CD4-positive, alpha-beta T cell treated with Interleukin-6 for 4 hours (primary cell): ENCODE measurements at places on chromosomes 1 and 21.
A peak's percentile ranks its signal among the peaks of the same experiment; 100 is the strongest.

- no peak for DNase-seq
These were observed 84.0 kb downstream of the PTPRU start for GRCh38 chr1:29320156-29320940.

GRCh38 chr1:184112176-184112948 is 60.8 kb downstream of the TSEN15 start:
- no peak for DNase-seq

DNA sequence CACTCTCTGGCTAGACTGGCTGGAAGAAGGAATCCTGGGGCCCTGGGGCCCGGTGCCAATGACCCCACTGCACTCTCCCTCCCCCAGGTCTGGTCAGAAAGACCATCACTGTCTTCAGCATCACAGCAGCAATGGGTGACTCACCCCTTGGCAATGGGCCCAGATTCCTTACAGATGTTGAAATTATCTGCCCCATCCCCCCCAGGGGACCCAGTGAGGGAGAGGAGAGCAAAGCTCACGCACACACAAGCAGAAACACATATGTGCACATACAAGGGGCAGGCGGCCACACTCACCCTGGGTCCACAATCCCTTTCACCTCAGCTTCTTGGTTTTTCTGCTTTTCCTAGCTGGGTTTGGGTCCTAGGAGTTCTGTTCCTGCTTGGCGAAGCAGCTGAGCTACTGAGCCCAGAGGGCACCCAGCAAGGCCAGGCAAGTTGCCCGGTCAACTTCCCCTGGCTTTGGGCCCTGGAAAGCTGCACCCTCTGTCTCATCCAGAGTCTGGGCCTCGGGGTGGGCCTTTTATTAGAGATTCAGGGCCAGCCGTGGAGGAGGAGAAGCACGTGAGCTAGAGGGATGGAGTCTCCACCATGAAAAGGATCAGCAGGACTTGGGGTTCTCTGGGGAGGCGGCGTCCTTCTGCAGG is 2.6 kb downstream of the COL16A1 start:
- peak; percentile 64 for DNase-seq

- no peak for DNase-seq
These were observed 65.1 kb upstream of the DUSP10 start for GRCh38 chr1:221806984-221807383.

DNA sequence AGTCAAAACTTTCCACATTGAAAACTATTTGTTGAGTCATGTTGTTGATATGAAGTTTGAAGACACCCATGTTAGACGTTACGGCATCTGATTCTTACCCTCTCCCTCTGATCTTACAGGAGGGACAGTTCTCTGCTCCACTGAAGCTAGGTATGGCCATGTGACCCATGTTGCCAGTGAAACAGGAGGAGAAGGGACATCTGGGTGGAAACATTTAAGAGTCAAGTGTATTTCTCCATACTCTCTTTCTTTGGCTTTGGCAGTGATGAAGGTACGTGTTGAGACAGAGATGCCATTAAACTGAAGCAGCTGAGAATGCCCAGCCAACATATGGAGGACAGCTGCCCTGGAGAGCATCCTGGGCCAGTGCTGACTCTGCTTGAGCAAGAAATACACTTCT is 198.4 kb upstream of the PTGFR start:
- no peak for DNase-seq

DNA sequence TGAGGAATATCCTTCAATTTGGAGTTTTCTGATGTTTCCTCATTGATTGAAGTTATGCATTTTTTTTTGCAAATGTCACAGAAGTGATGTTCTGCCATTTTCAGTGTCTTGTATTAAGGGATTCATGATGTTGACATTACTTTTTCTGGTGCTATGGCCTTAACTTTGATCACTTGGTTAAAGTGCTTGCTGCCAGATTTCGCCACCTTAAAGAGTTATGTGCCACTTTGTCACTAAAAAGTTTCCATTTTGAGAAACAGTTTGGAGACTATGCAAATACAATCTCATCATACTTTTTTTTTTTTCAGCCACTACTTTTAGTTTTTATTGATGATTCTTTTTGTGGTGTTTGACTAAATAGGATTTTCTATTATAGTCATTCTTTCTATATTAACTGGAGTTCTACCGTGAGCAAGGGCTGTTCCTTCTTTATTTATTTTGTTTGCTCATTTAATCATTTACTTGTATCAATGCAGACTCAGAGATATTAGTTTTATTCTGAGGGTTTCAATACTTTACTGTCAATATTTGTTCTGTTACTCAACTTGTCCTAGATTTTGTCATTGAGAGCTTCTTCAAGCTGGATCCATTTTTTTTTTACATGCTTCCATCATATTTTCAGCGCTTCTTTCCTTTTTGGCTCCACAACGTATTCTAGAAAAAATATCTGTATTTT is 3.2 kb downstream of the GBP7 start:
- DNase-seq: no peak

GRCh38 chr1:245717611-245718010 is 562.8 kb downstream of the KIF26B start:
- no peak for DNase-seq

- DNase-seq: no peak
These were observed 88.0 kb upstream of the IFFO2 start for GRCh38 chr1:19044471-19044870.

GRCh38 chr1:53735261-53735660 is 3.7 kb downstream of the GLIS1 start:
- DNase-seq: no peak

DNA sequence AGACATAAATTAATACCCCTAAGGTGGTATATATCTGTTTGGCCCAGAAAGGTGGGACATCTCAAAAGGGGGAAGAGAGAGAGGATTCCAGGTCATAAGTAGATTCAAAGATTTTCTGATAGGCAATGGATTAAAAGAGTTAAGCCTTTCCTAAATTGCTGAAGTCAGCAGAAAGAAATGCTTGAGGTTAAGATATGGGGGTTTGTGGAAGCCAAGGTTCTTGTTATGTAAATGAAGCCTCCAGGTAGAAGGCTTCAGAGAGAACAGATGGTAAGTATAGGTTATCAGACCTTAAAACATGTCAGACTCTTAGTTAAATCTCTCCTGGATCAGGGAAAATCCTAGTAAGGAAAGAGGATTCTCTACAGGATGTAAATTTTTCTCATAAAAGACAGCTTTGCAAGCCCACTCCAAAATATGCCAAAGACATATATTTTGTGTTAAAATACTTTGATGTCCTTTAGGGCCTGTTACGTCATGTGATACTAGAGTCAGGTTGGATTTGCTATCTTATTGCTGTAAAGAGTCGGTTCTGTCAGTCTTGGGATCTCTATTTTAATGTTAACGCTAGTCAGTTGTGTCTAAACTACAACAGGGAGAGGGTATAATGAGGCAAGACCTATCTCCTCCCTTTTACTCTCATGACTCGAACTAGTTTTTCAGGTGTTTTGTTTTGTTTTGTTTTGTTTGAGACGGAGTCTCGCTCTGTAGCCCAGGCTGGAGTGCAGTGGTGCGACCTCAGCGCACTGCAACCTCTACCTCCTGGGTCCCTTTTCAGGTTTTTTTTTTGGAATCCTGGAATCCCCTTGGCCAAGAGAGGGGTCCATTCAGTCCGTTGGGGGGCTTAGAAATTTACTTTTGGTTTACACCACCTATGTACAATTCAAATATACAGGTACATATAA is 30.6 kb downstream of the RGS2 start:
- DNase-seq: no peak

GRCh38 chr21:45990049-45990711 is 8.6 kb downstream of the COL6A1 start:
- DNase-seq: no peak

- DNase-seq: no peak
These were observed 1.1 kb downstream of the SRM start for GRCh38 chr1:11058595-11059154.

- no peak for DNase-seq
These were observed 5.6 kb upstream of the SH3D21 start for GRCh38 chr1:36300526-36300925.

GRCh38 chr1:168775366-168775765 is 46.4 kb upstream of the DPT start:
- no peak for DNase-seq

GRCh38 chr1:60415696-60416095 is 342.1 kb upstream of the C1orf87 start:
- DNase-seq: no peak

DNA sequence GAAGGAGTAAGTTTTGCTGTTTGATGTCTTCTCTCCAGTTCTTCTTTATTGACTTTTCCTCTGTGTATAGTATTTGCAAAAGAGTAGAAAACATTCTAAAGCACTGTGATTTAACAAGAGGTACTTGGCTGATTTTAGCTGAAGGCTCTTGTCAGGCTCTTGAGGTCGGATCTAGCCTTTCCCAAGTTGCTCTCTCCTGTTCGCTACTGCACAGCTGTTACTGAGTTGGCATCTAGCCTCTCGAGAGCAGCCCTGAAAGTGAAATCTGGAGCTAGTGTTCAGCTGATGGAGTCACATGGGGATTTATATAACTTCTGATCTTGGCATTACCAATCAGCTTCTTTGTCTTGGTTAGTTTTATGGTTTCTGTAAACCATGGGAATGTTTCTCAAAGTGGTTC is 193.1 kb downstream of the RYR2 start:
- no peak for DNase-seq

GRCh38 chr1:200867018-200867811 is 5.6 kb upstream of the GPR25 start:
- DNase-seq: peak; percentile 38

DNA sequence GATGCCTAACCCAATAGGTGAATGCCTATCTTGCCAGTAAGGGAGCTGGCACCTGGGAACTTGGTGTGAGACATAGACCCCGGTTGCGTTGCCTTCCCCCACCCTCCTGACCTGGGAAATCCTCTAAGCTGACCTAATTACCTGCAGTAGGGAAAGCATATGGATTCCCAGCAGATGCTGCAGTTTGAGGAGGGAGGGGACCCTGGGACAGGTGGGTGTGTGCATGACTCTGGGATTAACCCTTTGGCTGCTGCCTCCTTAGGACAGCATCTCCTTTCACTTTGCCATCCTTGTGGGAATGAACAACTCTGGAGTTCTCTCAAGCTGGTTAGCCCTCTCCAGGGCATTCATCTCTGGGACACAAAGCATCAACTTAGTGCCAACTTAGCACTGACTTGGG is 16.4 kb upstream of the NFASC start:
- DNase-seq: no peak
